ENCODE measurements at places on chromosomes 4 and X. TPM values are rescaled to one million over a fixed set of nuclear protein-coding genes. Genes with fewer than 3 reads are reported as not detected.
A peak's percentile ranks its signal among the peaks of the same experiment; 100 is the strongest.

EDA2R gene
- polyA plus RNA-seq: 0.01 TPM

HDX gene
- 3.9 TPM for polyA plus RNA-seq

MAGEB6 gene
- not detected for polyA plus RNA-seq

CTAG1B gene
- not detected for polyA plus RNA-seq

VCX3B gene
- not detected for polyA plus RNA-seq

FAM114A1 gene
- 12.0 TPM for polyA plus RNA-seq

NEXMIF gene
- not detected for polyA plus RNA-seq

SPARCL1 gene
- not detected for polyA plus RNA-seq

XK gene
- polyA plus RNA-seq: not detected

MAOA gene
- 0.56 TPM for polyA plus RNA-seq

MTMR8 gene
- 1.1 TPM for polyA plus RNA-seq

PARM1 gene
- 0.27 TPM for polyA plus RNA-seq

CORIN gene
- polyA plus RNA-seq: not detected

GRCh38 chr4:180925805-180926204 lies 1317.4 kb upstream of the TENM3 start:
- H3K4me3 ChIP-seq: no peak overlapping the region
- H3K4me1 ChIP-seq: no peaks in the 10 kb centered on the region
- no peak for DNase-seq
- H3K36me3 ChIP-seq: no peaks in the 10 kb centered on the region

GRCh38 chr4:89111833-89112563 lies 665 bp downstream of the TIGD2 start:
- H3K4me1 ChIP-seq: peaks cover 15% of the 10 kb centered on the region
- H3K36me3 ChIP-seq: no peaks in the 10 kb centered on the region
- H3K4me3 ChIP-seq: peak overlapping the region; percentile 52
- peaks cover 20% of the 10 kb centered on the region for H3K27me3 ChIP-seq
- H3K27ac ChIP-seq: peak overlapping the region; percentile 81

DNA sequence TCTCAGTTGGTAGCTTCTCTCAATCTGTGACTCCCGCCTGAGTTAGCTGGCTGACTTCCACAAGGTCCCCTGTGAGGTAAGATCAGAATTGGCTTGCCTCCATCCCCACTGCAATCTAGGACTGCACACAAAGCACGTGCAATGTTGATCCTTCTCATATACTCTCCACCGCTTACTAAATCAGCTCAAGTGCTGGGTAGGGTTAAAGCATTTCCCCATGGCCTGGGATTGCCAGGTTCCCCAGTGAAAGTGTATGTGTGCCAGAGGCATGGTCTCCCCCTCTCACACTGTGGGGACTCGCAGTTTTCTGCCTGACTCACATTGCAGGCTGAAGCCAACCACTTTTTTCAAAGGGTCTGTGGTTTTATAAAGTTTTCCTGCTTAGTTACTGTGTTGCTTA lies 886.9 kb downstream of the FAM133A start:
- H3K27me3 ChIP-seq: no peaks in the 10 kb centered on the region
- DNase-seq: no peak
- no peak overlapping the region for H3K4me3 ChIP-seq
- H3K27ac ChIP-seq: no peak overlapping the region
- no peaks in the 10 kb centered on the region for H3K4me1 ChIP-seq

- peaks cover 4% of the 10 kb centered on the region for H3K36me3 ChIP-seq
- H3K4me3 ChIP-seq: peak overlapping the region; percentile 78
- DNase-seq: no peak
- H3K27me3 ChIP-seq: peaks cover 20% of the 10 kb centered on the region
These were observed 888 bp downstream of the RAB28 start for GRCh38 chr4:13483136-13483767.

GRCh38 chrX:136067966-136068365 lies 79.4 kb upstream of the FHL1 start:
- no peak overlapping the region for H3K4me3 ChIP-seq
- no peaks in the 10 kb centered on the region for H3K36me3 ChIP-seq
- no peak for DNase-seq
- H3K27me3 ChIP-seq: no peaks in the 10 kb centered on the region
- no peak overlapping the region for H3K27ac ChIP-seq
- H3K4me1 ChIP-seq: peaks cover 18% of the 10 kb centered on the region

DNA sequence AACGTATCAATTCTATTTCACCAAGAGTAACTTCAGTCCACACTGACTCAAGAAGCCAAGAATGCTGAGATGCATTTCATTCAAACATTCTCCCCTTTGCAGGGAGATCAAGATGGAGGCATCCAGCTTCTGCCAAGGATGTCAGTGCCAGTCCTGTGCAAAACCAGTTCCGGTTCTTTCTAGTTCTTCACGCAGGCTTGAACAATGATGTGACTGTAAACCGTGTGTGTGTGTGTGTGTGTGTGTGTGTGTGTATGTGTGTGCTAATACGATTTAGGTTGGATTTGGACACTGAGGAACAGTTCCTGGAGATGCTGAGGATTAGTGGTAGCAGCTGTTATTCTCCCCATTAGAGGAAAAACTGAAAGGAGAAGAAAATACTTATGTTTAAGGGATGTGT lies at the start of gene REELD1:
Gene REELD1 (plus strand): TSS at position 301 of the 400 bp plus-strand sequence. CDS start 2,415 bp downstream, outside the sequence.
- no peak within 1 kb of the TSS for H3K27ac ChIP-seq
- no peaks in the 10 kb centered on the region for H3K36me3 ChIP-seq
- no peak for DNase-seq
- no peak within 1 kb of the TSS for H3K4me3 ChIP-seq
- H3K4me1 ChIP-seq: no peaks in the 10 kb centered on the region

- no peak overlapping the region for H3K27ac ChIP-seq
- no peaks in the 10 kb centered on the region for H3K27me3 ChIP-seq
- DNase-seq: no peak
- H3K36me3 ChIP-seq: no peaks in the 10 kb centered on the region
- no peak overlapping the region for H3K4me3 ChIP-seq
- no peaks in the 10 kb centered on the region for H3K4me1 ChIP-seq
These were observed 1096.8 kb downstream of the C4orf33 start for GRCh38 chr4:130192787-130193186.

GRCh38 chrX:13430136-13430827 lies 110.4 kb upstream of the ATXN3L start:
- H3K27me3 ChIP-seq: peaks cover 11% of the 10 kb centered on the region
- no peak overlapping the region for H3K27ac ChIP-seq
- no peaks in the 10 kb centered on the region for H3K36me3 ChIP-seq
- H3K4me1 ChIP-seq: no peaks in the 10 kb centered on the region
- no peak overlapping the region for H3K4me3 ChIP-seq
- DNase-seq: no peak

DNA sequence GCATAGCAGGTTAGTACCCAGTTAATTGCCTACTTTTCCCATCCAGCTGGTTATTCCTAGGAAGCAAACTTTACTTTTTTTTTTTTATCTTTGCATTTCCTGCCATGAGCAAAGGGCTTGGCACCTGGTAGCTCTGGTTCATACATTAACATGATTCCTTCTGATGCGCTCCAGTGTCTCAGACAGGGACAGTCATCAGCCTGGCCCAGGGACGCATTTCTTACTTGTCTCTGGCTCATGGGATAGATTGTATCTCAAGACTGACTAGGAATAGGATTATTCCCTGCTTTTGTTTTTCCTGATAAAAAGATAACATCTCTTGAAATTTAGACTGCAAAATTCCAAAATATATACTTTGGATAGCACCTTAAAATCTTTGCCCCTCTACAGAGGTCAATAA lies 571.5 kb upstream of the TENM3 start:
- no peaks in the 10 kb centered on the region for H3K27me3 ChIP-seq
- no peak overlapping the region for H3K4me3 ChIP-seq
- no peaks in the 10 kb centered on the region for H3K36me3 ChIP-seq
- no peak for DNase-seq
- H3K4me1 ChIP-seq: no peaks in the 10 kb centered on the region
- H3K27ac ChIP-seq: no peak overlapping the region

- no peaks in the 10 kb centered on the region for H3K36me3 ChIP-seq
- no peak for DNase-seq
- peaks cover 7% of the 10 kb centered on the region for H3K4me1 ChIP-seq
- H3K4me3 ChIP-seq: no peak overlapping the region
- no peak overlapping the region for H3K27ac ChIP-seq
- no peaks in the 10 kb centered on the region for H3K27me3 ChIP-seq
These were observed 8.7 kb downstream of the ATP11C start for GRCh38 chrX:139924069-139924695.

- H3K4me3 ChIP-seq: no peak overlapping the region
- H3K27me3 ChIP-seq: no peaks in the 10 kb centered on the region
- no peak for DNase-seq
- peaks cover 5% of the 10 kb centered on the region for H3K36me3 ChIP-seq
- no peaks in the 10 kb centered on the region for H3K4me1 ChIP-seq
- no peak overlapping the region for H3K27ac ChIP-seq
These were observed 30.2 kb upstream of the SEPSECS start for GRCh38 chr4:25190407-25190806.

- H3K27me3 ChIP-seq: no peaks in the 10 kb centered on the region
- H3K36me3 ChIP-seq: no peaks in the 10 kb centered on the region
- H3K27ac ChIP-seq: no peak overlapping the region
- DNase-seq: peak; percentile 30
- peaks cover 7% of the 10 kb centered on the region for H3K4me1 ChIP-seq
These were observed 147.7 kb downstream of the CPEB2 start for GRCh38 chr4:15149839-15150592.

DNA sequence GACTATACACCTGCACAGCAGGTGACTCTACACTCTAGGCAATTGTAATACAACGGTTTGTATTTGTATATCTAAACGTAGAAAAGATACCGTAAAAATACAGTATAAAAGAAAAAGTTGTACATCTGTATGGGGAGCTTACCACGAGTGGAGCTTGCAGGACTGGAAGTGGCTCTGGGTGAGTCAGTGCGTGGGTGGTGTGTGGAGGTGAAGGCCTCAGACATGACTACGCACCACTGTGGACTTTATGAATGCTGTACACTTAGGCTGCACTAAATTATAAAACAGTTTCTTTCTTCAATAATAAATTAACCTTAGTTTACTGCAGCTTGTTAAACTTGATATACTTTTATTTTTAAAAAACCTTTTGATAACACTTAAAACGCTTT lies 85.0 kb upstream of the FAT1 start:
- H3K27me3 ChIP-seq: no peaks in the 10 kb centered on the region
- no peaks in the 10 kb centered on the region for H3K36me3 ChIP-seq

GRCh38 chr4:6207602-6208001 lies 7.3 kb upstream of the JAKMIP1 start:
- no peaks in the 10 kb centered on the region for H3K27me3 ChIP-seq
- no peaks in the 10 kb centered on the region for H3K4me1 ChIP-seq
- no peak for DNase-seq
- H3K4me3 ChIP-seq: no peak overlapping the region
- H3K36me3 ChIP-seq: no peaks in the 10 kb centered on the region
- H3K27ac ChIP-seq: no peak overlapping the region

DNA sequence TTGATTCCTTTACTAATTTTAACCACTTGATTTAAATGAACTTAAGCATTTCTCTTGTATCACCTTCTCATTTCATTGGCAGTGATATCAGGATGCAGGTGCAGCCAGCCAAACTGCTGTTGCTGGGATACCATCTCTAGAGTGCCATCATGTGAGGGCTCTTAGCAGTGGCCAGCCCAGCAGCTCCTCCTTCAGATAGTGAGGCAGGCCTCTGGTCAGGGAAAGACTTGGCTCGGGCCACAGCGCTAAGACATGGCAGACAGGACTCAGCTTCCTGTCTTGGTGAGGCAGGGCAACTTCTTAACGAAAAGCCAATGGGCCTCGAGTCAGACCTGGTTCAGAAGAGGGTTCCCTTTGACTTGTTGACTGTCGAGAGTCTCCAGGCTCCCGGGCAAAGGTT lies 50.0 kb downstream of the NOP14 start:
- H3K4me3 ChIP-seq: no peak overlapping the region
- no peak overlapping the region for H3K27ac ChIP-seq
- no peak for DNase-seq
- H3K36me3 ChIP-seq: peaks cover 92% of the 10 kb centered on the region

DNA sequence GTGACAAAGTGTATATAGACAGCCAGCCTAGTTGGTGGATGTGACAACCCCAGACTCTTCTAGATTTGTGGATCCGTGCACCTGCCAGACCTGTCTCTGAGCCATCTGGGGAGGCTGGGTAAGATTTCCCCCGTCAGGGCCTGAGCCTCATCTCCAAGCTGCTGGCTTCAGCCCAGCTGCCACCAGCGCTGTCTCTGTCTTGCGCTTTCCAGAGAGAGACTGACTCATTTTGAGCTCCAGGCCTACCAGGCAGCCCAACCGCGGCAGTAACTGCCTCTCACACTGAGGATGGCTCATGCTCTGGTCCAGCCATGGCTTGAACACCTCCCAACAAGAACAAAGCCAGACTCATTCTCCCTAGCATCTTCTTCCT lies 26.4 kb downstream of the NOP14 start:
- DNase-seq: no peak
- H3K36me3 ChIP-seq: peaks cover 45% of the 10 kb centered on the region
- H3K4me3 ChIP-seq: no peak overlapping the region
- H3K4me1 ChIP-seq: peaks cover 36% of the 10 kb centered on the region

- H3K27ac ChIP-seq: no peak overlapping the region
- no peak overlapping the region for H3K4me3 ChIP-seq
- H3K27me3 ChIP-seq: no peaks in the 10 kb centered on the region
- H3K4me1 ChIP-seq: peaks cover 7% of the 10 kb centered on the region
These were observed 130.4 kb upstream of the CPEB2 start for GRCh38 chr4:14871676-14872430.

DNA sequence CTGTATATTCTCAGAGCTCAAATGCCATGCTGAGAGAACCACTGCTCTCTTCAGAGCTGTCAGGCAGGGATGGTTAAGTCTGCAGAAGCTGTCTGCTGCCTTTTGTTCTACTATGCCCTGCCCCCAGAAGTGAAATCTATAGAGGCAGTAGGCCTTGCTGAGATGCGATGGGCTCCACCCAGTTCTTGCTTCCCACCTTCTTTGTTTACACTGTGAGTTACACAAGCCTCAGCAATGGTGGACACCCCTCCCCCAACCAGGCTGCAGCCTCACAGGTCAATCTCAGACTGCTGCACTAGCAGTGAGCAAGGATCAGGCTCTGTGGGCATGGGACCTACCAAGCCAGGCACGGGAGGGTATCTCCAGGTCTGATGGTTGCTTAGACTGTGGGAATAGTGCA lies 271.6 kb downstream of the CENPC start:
- H3K36me3 ChIP-seq: no peaks in the 10 kb centered on the region
- DNase-seq: no peak
- no peak overlapping the region for H3K4me3 ChIP-seq
- no peak overlapping the region for H3K27ac ChIP-seq

DNA sequence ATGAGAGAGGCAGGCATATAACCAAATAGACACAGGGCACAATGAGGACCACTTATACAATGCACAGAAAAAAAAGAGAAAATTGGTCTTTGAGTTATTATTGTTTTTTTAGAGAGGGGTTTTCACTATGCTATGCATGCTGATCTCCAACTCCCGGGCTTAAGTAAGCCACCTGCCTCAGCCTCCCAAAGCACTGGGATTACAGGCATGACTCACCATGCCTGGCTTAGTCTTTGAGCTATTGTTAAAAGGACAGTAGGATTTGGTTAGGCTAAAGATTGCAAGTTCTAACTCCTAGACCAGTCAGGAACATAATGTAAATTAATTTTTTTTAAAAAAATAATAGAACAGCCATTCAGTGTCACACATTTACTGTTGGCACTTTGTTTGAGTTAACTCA lies 340.1 kb downstream of the GPAT3 start:
- H3K27ac ChIP-seq: no peak overlapping the region
- no peaks in the 10 kb centered on the region for H3K36me3 ChIP-seq
- no peaks in the 10 kb centered on the region for H3K27me3 ChIP-seq
- no peak for DNase-seq
